NCI-H226 (cell line): ENCODE measurements at places on chromosomes 6 and 20.

DNA sequence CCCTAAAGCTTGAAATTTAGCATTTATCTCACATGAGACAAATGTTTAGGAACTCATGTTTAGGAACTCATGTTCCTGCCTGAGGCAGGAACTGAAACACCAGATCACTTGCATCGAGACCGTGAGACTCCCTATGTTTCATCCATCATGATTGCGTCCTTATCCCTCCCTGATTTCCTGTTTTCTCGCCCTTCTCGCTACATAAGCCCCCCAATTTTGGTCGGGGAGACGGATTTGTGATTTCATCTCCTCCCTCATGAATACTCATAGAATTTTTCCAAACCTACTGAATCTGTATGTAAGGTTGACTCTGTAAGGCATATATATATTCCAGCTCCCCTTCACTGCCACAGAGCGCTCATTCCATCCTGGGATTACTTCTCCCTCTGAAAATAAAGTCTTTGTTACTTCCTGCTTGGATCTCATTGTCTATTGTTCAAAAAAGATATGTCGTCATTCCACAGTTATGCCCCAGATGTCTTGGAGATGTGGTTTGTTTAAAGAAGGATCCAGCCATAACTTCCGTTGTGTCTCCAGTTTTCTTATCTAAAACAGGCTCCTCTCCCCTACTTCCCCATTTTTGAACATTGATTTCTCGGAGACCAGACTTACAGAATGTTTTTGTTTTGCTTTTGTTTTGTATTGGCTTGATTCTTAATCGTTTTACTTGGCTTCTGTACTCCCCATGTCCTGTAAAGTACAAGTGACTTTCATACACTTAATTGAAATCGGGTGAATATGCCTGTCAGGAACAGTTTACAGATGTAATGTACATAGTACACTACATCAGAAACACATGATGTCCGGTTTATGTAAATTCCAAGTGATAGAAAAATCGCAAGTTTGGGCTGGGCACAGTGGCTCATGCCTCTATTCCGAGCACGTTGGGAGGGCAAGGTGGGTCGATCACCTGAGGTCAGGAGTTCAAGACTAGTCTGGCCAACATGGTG lies 118.7 kb downstream of the HFE start:
- DNase-seq: peak; percentile 76

DNA sequence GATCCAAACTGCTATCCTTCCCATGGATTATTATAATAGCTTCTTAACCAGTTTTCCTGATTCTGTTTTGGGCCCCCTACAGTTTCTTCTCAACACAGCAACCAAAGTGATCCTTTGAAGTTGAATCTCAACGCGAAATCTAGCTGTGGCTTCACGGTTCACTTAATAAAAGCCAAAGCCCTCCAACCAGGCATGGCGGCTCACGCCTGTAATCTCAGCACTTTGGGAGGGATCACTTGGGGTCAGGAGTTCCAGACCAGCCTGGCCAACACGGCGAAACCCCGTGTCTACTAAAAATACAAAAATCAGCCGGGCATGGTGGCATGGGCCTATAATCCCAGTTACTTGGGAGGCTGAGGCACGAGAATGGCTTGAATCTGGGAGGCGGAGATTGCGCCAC lies 3.3 kb downstream of the RMND1 start:
- DNase-seq: no peak

DNA sequence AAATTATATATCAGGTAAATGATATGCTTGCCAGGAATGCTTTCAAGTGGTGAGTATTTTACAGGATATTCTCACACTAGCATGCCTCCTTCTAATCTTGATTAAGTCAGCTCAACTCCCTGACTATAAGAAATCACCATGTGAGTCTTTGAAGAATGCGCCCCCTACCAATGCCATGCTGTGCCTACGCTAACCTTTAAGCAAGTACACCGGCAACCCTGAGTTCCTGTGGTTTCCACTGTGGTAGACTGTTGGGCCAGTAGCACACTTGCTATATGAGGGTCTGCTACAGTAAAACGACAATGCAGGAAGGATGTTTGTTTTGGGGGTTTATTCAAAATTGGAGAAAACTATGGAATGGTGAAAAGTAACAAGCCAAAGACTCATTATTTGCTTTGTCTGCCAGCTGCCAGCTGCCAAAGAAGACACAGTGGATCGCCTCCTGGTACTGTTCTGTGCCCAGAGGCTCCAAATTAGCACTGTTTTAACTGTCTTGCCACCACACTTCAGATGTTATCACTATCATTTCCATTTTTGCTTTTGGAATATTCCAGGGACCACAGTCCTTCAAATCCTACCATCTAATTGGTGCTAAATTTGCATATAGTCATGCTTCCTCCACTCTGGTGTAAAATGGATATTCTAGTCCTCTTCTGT lies 333.5 kb downstream of the RNGTT start:
- peak; percentile 18 for DNase-seq

DNA sequence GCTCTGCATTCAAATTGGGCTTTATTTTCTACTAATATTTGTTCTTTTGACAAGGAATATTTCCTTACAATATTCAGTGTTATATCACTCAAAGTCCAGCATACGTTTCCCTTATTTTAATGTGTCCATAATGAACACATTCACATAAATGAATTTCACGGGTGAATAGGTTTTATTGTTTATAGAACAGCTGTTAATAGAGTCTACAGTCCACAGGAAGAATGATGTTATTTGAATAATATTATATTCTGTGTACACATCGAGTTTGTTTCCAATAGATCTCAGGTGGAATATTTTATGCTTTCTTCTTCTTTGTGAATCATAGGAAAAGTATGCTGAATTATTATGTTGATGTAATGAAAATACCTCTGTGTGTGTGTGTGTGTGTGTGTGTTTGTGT lies 582.4 kb downstream of the CDH26 start:
- no peak for DNase-seq

- no peak for DNase-seq
Measured at GRCh38 chr6:143115728-143116127, 55.0 kb downstream of the AIG1 start.

- DNase-seq: no peak
Measured at GRCh38 chr20:23544133-23544532, 24.2 kb downstream of the CST9L start.

DNA sequence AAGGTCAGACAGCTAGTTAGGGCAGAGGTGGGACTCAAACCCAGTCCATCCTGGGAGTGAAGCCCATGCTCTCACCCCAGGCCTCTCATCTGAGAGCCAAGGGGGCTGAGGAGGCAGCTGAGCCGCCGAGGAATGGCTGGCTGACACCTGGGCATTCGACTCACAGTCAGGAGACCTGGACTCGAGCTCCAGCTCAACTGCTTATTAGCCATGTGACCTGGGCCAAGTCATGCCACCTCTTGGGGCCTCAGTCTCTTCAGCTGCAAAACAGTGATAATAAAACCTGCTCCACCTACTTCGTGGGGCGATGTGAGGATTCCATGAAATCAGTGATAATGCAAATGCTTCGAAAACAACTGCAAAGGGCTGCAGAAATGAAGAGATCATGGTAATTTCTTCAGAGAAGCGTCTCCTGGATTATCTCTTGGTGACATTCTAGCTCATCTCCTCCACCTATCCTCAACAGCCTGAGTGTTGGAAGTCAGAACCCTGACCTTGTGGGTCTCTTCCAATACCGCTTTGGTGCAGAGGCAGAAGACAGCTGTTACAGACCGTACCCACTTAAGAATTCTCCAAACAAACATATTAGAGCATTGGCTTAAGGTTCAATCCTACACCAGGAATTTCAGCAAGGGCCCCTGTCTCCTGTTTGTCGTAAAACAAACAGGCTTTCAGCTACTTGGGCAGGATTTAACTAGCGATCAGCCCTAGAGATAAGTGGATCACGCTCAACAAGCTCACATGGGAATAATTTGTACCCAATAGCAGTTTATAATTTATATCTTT lies 60.0 kb upstream of the PIM1 start:
- DNase-seq: no peak

DNA sequence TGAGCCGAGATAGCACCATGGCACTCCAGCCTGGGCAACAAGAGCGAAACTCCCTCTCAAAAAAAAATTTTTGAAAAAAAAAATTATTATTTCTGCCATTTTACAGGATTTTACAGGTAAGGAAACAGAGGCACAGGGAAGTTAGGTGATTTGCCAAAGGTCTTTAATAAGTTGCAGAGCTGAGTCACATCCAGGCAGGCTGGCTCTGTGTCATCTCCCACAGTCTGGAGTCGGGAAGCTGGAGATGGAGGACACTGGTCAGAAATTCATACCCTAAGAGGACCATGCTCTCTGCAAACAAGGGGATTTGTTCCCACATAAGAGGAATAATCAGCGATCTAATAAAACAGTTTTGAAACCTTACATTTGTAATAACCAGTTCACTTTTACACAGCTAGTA lies 24.1 kb downstream of the HECA start:
- DNase-seq: no peak

GRCh38 chr6:15473741-15474161 lies 189.1 kb downstream of the DTNBP1 start:
- DNase-seq: no peak
